ENCODE measurements at places on chromosomes 4 and X. TPM values are rescaled to one million over a fixed set of nuclear protein-coding genes. Genes with fewer than 3 reads are reported as not detected.
A peak's percentile ranks its signal among the peaks of the same experiment; 100 is the strongest.

GRCh38 chrX:150984169-150984824 lies 1.2 kb downstream of the HMGB3 start:
- peak overlapping the region; percentile 84 for H3K4me3 ChIP-seq
- H3K36me3 ChIP-seq: peaks cover 26% of the 10 kb centered on the region
- H3K27ac ChIP-seq: peak overlapping the region; percentile 76
- H3K27me3 ChIP-seq: no peaks in the 10 kb centered on the region
- peak; percentile 9 for DNase-seq

GRCh38 chr4:138611721-138612120 lies 369.6 kb upstream of the SLC7A11 start:
- no peaks in the 10 kb centered on the region for H3K4me1 ChIP-seq
- no peaks in the 10 kb centered on the region for H3K27me3 ChIP-seq
- H3K4me3 ChIP-seq: no peak overlapping the region
- H3K36me3 ChIP-seq: no peaks in the 10 kb centered on the region
- H3K27ac ChIP-seq: no peak overlapping the region

- H3K36me3 ChIP-seq: no peaks in the 10 kb centered on the region
- peaks cover 2% of the 10 kb centered on the region for H3K4me1 ChIP-seq
- peaks cover 25% of the 10 kb centered on the region for H3K27me3 ChIP-seq
- no peak overlapping the region for H3K4me3 ChIP-seq
- H3K27ac ChIP-seq: no peak overlapping the region
- DNase-seq: no peak
These were observed 355 bp downstream of the GRID2 start for GRCh38 chr4:92304121-92304520.

GRCh38 chr4:183286590-183287308 lies 33.3 kb downstream of the CLDN22 start:
- no peak overlapping the region for H3K27ac ChIP-seq
- H3K36me3 ChIP-seq: no peaks in the 10 kb centered on the region
- no peaks in the 10 kb centered on the region for H3K27me3 ChIP-seq
- no peak overlapping the region for H3K4me3 ChIP-seq
- no peaks in the 10 kb centered on the region for H3K4me1 ChIP-seq

NEXMIF gene
- 0.71 TPM for total RNA-seq

DNA sequence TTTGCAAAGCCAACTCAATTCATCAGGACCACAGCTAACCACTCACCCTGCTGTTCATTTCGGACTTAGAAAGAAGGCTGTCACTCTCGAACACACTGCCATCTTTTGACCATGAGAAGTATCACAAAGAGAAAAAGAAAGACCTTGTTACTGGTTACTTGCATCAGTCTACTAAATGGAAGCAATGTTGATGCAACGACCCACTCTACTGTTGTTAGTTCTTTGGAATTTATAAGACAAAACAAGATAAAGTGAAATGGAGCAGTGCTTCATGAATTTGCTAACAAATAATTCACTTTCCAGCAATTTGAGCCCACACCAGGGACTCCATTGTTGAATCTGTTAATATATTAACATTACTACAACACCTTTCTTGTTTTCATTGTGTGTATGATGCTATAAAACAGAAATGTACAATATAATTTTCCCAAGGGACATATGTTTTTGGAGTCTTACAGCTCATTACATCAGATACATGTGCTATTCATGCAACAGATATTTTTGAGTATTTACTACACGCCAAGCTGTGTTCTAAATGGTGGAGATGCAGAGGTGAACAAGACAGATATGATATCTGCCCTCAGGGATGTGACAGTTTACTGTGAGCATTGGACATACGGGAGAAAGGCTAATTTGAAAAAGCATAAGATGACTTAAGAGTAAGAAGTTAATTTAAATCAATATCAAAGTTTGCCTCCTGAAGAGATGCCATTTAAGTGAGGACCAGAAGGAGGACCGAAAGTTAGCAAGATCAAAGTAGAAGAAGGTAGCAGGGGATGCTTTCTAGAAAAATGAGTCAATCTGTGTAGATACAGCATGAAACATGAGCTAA lies 87.2 kb downstream of the AREG start:
- H3K27me3 ChIP-seq: peaks cover 6% of the 10 kb centered on the region
- no peak for DNase-seq
- H3K27ac ChIP-seq: no peak overlapping the region
- H3K36me3 ChIP-seq: no peaks in the 10 kb centered on the region

- no peak for DNase-seq
- no peak overlapping the region for H3K4me3 ChIP-seq
- H3K27ac ChIP-seq: no peak overlapping the region
- no peaks in the 10 kb centered on the region for H3K36me3 ChIP-seq
These were observed 112.1 kb upstream of the EOLA2 start for GRCh38 chrX:150050387-150050786.

TMPRSS11B gene
- total RNA-seq: not detected

GRCh38 chr4:37675587-37676290 lies 10.4 kb downstream of the RELL1 start:
- peaks cover 59% of the 10 kb centered on the region for H3K4me1 ChIP-seq
- DNase-seq: peak; percentile 23
- H3K36me3 ChIP-seq: peaks cover 59% of the 10 kb centered on the region
- no peaks in the 10 kb centered on the region for H3K27me3 ChIP-seq

GRCh38 chr4:180152831-180153230 lies 2090.4 kb upstream of the TENM3 start:
- H3K27me3 ChIP-seq: no peaks in the 10 kb centered on the region
- no peaks in the 10 kb centered on the region for H3K36me3 ChIP-seq
- no peaks in the 10 kb centered on the region for H3K4me1 ChIP-seq
- H3K4me3 ChIP-seq: no peak overlapping the region
- H3K27ac ChIP-seq: no peak overlapping the region

Measured in activated T-helper 2 cell treated with anti-CD3 and anti-CD28 coated beads, Interferon-gamma antibody, Interleukin-2, Interleukin-4, amounts not matched to agents 10 μg/mL and 5 μg/mL and 100 μg/mL, durations not matched to agents 14 hours and 24 hours and 36 hours (primary cell).